Right renal pelvis (tissue), 4 donors: ENCODE measurements at places on chromosomes 7 and 10.
A peak's percentile ranks its signal among the peaks of the same experiment; 100 is the strongest.

DNA sequence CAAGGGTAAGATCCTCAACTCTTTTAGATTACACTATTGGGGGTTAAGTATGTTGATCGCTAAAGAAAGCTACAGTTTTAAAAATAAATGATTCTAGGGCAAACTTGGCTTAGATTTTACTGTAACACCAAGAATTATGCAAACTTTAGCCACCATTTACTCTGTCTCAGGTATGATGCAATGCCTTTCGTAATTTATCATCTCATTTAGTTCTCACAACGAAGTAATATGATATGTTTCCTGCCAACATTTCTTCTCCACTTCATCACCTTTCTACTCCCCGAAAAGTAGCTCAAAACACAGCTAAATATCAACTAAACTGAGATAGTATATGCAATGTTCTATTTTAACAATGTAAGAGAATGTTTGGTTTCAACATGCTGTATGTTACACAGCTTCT, 21.1 kb downstream of the FAM133B start:
- DNase-seq = no peak

DNA sequence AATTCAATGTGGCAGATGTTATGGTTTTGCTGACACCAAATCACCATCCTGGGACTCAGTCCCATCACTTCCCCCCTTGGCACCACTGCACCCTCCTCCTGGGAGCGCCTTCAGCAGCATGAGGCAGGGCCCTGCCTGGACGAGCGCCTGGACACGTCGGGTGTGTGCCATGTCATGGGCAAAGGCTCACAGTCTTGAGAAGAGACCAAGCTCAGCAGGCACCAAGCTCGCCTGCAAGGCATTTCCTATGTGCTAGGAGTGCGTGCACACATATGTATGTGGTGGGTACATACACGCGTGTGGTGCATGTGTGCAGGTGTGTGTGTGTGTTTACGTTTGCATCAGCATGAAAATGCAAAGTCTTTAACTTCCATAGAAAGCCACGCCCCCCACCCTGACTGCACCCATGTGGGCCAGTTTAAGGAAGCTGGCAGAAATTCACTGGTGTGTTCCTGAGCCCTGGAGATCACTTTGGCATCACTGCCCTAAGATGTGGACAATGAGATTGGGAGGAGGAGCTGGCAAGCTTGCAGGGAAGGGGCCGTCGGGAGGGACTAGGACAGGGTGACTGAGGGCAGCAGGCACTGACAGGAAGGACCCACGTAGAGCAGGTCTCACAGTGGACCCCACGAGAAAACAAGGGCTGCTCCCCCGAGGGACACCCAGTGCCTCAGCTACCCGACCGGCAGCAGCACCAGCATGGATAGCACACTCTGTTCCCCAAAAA, 169.9 kb upstream of the PPP2R2D start:
- DNase-seq = no peak

- DNase-seq = no peak
Measured at GRCh38 chr7:90982228-90982627, 282.0 kb upstream of the FZD1 start.

DNA sequence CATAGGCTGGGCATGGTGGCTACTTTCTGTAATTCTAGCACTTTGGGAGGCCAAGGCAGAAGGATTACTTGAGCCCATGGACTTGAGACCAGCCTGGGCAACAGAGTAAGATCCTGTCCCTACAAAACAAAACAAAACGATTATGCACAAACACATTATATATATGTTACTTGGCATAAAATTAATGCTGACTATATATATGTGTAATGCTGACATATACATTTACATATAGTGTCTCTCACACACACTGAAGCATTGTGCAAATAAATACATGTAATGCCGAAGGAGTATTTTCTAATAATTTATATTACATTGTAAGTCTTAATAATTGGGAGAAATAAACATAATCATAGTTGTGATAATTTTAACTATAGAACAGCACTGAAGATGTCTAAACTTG, 621.8 kb upstream of the ZNF722 start:
- no peak for DNase-seq

- no peak for DNase-seq
Measured at GRCh38 chr7:50530766-50531165, 34.4 kb downstream of the DDC start.

DNA sequence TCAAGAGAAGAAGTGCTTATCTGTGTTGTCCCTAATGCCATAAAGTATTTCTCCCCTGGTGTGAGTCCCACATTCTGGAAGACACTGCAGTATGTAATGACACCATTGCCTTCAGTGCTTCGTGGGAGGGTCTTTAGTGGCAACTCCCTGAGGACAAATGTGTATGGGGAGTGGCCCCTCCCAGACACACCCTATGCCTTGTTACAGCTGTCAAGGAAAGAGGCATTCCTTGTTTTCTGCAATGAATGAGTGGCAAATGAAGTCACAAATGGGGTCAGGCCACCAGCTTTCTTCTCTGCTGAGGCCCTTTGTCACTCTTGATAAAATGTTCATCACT, 183.2 kb downstream of the FGFR2 start:
- DNase-seq = no peak

DNA sequence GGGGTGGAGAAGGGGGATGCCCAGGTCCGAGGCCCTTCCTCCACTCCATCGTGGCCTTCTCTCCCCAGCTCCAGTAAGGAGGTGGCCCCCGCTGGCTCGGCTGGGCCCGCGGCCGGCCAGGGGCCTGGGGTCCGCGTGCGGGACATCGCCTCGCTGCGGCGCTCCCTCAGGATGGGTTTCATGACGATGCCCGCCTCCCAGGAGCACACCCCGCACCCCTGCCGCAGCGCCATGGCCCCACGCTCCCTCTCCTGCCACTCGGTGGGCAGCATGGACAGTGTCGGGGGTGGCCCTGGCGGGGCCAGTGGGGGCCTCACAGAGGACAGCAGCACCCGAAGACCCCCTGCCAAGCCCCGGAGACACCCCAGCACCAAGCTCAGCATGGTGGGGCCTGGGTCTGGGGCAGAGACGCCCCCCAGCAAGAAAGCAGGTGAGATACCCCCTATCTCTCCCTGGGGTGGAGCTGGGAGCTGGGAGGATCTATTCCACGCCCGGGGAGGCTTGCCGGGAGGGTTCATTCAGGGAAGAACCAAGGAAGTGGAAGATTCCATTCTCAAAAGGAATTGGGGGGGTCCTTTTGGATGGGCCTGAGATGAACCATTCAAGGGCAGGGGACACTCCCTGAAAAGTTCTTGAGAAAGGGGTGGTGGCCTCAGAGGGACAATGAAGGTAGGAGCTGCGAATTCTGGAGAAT, 3.2 kb downstream of the NYAP1 start:
- DNase-seq = no peak

GRCh38 chr7:78543976-78544375, 745.4 kb downstream of the PHTF2 start:
- no peak for DNase-seq

DNA sequence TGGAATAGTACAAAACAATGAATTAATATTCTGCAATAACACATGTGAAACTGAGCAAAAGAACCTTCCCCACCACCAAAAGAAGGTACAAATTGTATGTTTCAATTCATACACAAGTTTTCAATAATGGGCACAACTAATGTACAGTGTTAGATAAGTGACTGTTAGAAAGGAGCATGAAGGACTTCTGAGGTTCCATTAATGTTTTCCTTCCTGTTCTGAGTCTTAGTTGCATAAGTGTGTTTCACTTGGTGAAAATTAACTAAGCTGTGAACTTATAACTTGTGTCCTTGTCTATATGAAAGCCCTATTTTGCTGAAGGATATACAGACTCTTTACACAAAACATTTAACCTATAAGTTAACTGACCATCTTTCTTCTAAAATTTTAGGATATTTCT, 8.2 kb downstream of the GSAP start:
- no peak for DNase-seq

DNA sequence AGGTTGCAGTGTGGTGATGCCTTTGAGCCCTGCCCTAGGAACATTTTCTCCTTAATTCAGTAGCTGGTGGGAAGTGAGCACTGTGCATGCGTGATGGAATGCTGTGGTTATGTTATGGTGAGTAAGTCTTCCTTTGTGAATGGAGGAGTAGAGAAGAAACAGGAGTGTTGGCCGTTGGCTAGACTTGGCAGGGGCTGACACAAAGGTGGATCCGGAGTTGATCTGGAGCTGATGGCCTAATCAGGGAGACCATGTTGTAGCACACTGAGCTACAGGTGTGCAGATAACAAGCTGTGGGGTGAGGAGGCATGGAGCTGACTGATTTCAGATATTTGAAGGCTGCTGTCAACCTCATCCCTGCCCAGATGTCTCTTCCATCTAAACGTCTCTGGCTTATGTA, 122.3 kb downstream of the CNNM2 start:
- no peak for DNase-seq

DNA sequence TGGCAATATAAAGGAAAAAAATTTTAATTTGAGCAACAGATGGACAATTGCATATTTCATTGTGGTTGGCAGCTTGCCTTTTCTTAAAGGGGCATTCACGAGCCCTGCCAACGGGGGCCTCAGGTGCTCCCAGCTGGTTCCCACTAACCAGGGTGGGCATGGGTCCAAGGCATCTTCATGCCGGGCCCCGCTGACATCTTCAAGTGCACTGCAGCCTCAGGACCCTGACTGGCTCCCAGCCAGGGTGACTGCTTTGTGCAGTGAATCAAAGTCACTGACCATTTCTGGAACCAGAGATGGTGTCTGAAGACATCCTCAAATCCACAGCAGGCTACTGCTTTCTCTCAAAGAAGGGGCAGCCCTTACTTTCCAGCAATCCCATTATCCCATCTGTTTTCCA, 275.2 kb upstream of the MGMT start:
- DNase-seq = no peak

- peak; percentile 20 for DNase-seq
Measured at GRCh38 chr10:23439961-23440889, 1.4 kb downstream of the OTUD1 start.

DNA sequence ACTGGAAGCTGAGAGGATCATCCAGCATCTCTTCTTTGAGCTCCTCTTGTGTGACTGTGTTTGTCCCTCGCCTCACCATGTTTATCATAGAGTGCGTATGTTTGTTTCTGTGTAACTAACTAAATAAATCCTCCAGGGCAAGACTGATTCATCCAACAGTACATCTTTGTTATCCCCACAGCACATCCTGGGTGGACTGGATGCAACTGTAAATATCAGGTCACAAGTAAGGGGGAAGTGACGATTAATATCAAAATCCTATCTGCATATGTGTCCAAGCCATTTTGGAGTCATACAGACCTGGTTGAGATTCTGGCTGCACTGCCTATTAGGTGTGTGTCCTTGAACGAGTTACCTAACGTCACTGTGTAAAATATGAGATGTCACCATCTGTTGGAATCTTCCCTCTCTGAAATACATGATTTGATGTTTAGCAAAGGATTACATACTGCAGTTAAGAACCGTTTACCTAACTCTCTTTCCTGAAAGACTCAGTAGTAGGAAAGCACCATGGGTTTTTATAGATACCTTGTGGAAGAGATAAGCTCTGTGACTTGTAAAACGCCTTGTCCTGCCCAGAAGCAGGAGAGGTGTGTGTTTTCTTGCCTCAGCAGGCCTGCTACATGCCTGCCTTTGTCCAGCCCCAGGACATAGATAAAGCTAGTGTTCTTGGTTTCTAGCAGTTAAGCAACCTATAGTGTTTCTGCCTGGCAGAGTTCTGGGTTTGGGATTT, 25.8 kb downstream of the WBP1L start:
- no peak for DNase-seq

DNA sequence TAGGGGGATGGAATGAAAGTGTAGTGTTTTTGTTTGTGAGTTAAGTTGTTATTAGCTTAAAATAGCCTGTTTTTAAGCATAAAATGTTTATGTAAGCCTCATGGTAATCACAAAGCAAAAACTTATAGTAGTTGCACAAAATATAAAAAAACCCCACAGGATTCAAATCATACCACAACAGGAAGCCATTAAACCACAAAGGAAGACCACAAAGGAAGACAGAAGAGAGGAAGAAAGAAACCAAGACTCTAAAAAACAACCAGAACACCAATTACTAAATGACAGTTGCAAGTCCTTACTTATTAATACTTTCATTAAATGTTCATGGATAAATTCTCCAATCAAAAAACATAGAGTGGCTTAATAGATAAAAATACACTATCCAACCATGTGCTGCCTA, 63.6 kb downstream of the ANKRD7 start:
- DNase-seq = no peak

GRCh38 chr7:115332691-115333090, 410.8 kb downstream of the MDFIC start:
- no peak for DNase-seq

DNA sequence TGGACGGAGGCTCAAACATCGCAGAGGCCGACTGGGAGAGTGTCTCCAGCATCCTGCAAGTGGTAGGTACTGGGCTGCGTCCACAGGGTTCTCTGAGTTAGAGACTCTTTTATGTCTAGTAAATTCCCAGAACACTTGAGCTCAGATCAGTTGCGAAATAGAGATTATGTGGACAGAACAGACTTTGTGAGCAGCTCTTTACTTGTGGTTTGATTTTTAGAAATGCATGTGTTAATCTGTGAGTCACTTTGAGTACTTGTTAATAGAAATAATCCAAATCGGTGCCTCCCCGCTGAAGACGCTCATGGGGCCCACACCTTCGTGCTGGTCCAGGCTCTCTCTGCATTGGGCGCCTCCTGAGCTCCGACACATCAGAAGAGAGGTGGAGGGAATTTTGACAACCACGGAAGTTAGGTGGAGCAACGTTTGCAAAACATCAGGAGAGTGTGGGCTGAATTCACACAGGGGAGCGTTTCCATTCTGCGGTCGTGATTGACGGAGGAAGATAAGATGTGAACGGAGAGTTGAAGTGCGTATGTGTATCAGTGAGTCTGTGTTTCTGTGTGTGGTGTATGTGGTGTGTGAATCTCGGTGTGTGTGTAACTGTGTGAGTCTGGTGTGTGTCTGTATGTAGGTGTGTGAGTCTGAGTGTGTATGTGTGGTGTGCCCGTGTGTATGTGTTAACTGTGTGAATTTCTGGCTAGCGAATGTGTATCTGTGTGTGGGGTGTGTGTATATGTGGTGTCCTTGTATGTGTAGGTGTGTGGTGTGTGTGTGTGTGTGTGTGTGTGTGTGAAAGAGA, 32.1 kb downstream of the PFKP start:
- no peak for DNase-seq

- no peak for DNase-seq
Measured at GRCh38 chr7:135179321-135179925, 8.9 kb upstream of the CYREN start.

DNA sequence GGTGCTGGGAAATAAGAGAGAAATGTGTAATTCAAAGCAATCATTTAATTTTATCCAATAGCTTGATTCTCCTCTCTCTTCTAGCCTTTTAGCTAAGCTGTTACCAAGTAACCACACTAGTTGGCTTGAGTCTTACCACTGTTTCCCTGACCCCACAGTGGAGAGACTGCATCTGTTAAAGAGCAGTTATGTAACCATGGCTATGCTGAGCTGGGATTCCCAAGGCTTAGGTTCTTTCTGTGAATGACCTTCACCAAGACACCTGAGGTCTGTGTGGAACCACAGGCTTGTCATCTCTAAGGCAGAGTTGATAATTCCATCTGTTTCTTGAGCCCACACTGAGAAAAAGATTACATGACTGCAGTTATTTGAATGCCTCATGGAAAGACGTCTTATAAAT, 47.7 kb upstream of the ATRNL1 start:
- no peak for DNase-seq

- DNase-seq = no peak
Measured at GRCh38 chr10:1392127-1392526, 335.9 kb downstream of the WDR37 start.
